ENCODE measurements at places on chromosomes 3 and 15.

- peak; percentile 84 for DNase-seq
Measured at GRCh38 chr3:139906418-139906817, 28.6 kb upstream of the CLSTN2 start.

GRCh38 chr3:15462451-15462850 lies 35.1 kb downstream of the EAF1 start:
- no peak for DNase-seq

DNA sequence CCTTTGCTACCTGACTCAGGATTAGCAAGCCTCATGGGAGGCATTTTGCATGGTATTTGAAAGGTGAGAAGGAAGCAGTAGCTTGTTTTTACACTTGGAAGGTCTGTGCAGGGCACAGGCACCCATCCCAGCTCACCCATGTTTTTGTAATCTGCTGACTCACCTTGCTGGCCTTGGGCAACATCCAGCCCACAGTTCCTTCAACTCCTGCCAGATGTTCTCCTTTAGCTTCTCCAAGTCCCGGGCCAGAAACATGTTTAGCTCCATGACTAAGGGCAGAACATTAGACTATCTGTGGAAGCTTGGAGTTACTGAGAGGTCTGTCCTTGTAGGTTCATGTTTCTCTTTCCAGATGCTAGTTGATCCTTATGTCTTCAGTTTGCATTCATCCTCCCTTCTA lies 12.4 kb upstream of the ZNF770 start:
- peak; percentile 66 for DNase-seq

DNA sequence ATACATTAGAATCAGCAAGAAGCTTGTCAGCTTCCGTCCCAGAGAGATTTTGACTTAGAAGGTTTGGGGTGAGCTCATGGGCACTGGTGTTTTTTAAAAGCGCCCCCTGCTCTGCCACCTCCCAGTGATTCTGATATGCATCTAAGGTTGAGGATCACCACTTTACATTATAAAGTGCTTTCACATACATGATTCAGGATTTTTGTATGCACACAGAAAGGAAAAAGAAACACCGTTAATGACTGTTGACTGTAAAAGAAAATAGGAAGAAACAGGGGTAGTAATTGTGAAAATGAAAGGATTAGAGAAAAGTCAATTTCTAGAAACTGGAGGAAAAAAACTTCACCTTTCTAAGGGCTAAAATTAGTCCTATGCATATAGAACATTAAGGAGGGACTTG lies 104.9 kb upstream of the ZBED2 start:
- no peak for DNase-seq

DNA sequence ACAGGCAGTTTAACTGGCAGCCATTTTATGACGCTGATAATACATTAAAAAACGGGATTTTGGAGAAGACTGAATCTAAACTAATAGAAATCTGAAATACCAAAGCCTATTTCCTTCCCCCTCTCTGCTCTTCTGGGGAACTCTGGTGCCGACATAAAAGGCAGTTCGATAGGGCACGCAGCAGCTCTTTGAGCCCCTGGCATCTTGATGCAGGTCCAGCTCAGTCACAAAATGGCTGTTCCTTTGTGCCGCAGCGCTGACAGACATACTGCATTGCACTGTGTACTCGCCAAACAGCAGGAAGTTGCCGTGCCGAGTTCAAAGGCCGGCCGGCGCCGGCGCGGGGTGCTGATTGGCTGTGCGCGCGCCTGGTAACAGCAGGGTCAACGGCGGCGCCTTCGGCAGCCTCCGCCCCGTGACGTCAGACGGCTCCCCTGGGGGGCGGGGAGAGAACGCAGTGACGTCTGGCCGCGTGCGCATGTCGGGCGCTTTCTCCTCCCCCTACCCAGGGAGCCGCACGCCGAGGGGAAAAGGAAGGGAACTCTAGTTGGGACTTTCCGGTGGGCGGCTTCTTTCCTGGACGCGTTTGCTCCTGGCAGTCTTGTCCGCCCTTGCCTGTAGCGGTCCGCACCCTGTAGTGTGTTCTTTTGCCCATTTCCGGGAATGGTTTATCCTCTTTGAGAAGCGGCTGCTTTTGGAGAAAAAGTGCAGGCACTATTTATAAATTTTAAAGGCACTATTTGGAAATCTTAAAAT lies 4.0 kb downstream of the CHD2 start:
- DNase-seq: peak; percentile 99

DNA sequence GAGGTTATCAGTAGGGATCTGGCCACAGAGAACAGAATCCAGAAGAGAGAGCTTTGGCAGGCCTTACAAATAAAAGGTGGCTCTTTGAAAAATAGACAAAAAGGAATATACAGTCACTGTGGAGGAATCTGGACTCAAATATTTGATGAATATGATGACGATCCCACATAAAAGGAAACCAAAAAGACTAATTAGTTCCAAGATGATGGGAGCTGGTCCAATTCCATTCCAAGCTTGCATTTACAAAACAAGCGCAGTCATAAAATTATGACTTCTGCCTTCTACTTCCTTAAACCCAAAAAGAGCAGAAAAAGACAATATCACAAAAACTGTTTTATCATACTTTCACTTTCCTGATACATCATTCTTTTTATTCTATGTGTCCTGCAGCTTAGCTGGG lies 285.8 kb downstream of the DIPK2A start:
- no peak for DNase-seq

DNA sequence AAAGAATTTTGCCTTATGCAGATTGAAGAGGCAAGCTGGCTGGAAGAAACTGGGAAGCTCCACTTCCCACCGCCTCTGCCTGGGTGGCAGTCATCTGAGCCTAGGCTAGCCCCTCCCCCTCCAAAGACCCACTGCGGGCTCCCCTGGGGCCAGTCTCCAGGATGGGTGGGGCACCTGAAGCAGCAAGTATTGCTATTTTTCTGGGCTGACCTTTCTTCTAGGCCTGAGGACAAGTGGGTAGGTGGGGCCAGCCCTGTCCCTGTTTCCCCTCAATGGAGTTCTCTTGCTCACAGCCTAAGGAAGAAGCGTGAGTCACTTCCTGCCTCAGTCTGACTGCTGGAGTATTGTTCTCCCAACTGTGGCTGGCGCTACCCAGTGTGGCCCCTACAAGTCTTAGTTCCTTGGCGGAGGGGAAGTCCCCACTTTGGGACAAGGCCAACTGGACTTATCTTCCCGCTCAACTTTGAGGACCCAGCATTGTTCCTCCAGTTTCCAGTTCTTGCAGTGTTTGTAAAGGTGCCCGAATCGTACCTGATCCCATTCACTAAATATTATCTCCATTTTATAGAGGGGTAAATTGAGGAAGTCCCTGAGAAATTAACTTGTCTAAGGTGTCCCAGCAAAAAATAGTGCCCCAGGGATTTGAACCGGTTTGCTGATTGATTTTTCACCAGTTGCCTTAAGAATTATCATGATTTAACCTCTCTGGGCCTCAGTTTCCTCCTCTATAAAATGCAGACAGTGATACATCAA lies 1.4 kb downstream of the FURIN start:
- DNase-seq: peak; percentile 81

GRCh38 chr3:138578961-138579574 lies 15.0 kb downstream of the CEP70 start:
- DNase-seq: no peak

- DNase-seq: peak; percentile 17
Measured at GRCh38 chr3:64131725-64132469, 93.4 kb downstream of the PRICKLE2 start.

All from choroid plexus epithelial cell (primary cell).